ENCODE measurements at places on chromosomes 2 and 18.

DNA sequence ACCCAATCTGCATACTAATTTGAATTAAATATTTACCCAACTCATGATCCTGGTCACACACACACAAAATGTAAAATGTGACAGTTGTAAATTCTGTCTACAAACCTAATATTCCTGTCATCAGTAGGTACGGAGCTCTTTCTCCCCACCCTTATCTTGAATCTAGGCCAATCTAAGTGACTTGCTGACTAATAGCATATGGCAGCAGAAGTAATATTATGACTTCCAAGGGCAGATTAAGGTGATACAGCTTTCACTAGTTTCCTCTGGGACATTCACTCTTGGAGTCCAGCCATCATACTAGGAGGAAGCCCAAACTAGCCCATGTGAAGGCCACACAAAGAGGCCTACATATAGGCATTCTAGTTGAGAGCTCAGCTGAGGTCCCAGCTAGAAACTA lies 89.4 kb downstream of the TMEM131 start:
- DNase-seq = no peak

DNA sequence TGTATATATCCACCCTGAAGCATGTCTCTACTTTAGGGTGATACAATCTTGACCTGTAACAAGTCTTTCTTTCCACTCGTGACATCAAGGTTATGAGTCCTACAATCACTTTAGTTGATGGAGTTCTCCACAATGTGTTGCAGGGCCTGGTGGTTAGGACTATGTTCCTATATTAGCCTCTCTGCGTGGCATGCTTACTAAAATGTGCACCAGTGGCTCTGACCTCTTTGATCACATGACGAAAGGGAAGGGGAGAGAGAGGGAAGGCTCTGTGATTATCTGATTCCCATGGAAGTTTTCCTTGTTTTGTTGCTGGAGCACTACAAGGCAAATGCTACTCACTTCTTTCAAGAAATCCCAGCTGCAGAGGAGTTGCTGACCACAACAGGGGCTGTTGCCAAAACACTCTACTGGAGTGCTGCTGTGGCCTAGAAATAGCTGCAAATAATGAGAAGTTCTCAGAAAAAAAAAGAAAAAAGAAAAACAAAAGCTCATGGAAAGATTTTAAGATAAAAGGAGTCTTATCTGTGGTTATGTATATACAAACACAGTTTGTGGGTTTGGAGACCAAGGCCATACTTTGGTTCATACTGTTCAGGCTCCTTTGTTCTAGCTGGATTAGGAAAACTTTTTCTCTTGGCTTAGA lies 272.8 kb upstream of the MMADHC start:
- DNase-seq = no peak

GRCh38 chr2:119265693-119266066 lies 42.0 kb downstream of the STEAP3 start:
- DNase-seq = no peak

GRCh38 chr2:131056204-131056931 lies 36.9 kb downstream of the FAM168B start:
- no peak for DNase-seq

- no peak for DNase-seq
Observed at GRCh38 chr2:197241153-197241552, 69.4 kb downstream of the ANKRD44 start.

- DNase-seq = no peak
Observed at GRCh38 chr2:30412684-30413570, 34.1 kb upstream of the LCLAT1 start.

GRCh38 chr2:237577458-237577857 lies 11.1 kb downstream of the PRLH start:
- DNase-seq = no peak

GRCh38 chr2:73979021-73979420 lies 5.7 kb upstream of the TET3 start:
- DNase-seq = no peak

DNA sequence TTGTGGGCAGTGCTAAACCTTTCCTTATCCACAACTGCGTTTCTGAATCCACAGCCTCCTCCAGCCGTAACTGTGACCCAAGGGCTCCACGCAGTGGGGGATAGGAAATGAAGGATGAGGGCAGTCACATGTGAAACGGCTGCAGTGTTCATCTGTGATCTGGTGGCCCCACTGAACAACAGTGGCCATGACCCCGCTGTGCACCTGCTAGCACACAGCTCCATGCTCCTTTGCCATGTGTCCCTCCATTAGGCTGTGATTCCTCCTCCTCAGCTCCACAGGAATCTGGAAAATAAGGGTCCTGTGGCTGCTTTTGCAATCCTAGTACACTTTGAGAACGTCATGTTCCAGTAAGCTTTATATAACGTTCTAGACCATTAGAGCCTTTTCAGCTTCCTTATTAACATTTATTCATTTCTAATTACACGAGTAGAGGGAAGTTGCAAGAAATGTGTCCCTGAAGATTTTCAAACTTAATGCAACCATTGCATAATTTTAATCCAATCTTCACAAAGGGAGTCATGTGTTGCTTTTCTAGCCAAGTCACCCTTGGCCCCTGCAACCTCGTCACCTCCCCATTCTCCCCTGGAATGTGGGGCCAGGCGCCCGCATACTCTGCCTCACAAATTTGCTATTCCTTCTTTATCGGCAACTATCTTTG lies 7.1 kb upstream of the NAPG start:
- no peak for DNase-seq

DNA sequence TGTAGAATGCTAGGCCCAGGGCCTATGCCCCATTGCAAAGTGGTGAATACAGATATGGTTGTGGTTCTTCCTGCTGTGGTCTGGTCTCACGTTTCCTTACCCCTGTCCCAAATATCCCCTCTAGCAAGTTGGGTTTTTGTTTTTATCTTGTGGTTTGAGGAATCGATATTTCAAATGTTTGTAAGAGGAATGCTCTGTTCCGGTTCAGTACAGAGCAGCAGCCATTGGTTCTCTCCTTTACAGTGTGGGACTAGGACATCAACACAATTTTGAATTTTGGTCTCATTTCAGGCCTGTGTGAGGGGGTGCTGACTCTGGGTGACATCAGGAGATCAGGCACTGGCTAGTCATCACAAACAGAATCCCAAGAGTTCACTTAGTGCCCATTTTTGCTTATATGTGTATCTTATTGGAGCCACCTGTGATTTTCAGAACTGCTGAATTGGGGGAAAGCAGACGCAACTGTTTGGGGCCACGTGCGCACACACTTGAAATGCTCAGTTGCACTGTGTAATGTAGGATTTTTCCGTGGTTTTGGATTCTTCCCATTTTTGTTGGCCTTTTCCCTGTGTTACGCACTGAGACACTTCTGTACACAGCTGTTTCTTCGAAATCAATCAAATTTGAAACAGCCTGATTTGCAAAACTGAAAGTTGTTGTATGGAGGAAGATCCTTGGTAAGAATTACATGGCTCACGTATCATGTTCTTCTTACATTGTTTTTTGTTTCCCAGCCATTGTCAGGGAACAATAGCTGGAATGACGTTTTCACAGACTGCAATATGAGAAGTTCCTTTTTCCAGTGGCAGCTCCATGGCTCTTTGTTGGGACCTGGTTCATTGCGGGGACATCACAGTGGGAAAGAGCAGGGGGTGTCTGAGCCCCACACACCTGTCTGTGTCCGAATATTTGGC lies 8.6 kb downstream of the SH3BP4 start:
- no peak for DNase-seq

DNA sequence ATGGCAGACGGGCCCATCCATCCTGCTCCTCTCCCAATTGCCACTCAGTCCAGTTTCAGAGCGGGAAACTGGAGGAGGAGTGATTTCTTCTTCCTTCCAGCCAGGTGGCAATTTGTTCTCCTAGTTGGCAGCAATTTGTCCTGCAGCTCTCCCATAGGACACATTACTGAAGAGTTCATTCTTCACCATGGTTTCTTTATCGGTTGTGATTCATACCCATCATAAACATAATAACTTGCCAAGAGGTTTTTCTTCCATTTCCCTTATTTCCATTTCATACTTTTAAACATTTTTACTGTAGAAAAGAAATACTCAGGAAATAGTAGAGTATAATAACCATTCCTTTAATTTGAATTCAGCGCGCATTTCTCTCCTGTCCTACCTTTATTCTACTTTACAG lies 377.9 kb upstream of the RAB12 start:
- DNase-seq = no peak

DNA sequence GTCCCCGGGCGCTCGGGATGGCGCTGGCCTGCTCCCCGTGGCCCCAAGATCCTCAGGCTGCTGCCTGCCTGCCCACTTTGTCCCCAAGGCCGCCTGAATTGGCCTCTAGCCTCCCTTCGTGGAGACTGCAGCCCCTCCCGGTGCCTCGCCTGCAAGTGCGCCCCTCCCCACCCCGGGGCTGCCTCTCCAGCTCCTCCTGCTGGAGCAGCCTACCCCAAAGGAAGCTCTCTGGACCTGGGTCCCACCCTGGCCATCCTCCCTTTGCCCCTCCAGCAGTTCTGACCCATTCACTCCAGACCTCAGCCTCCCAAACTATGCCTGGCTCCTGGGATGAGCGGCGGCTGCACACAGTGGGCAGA lies 6.2 kb downstream of the ESPNL start:
- DNase-seq = no peak

- no peak for DNase-seq
Observed at GRCh38 chr2:105797298-105797819, 52.6 kb downstream of the NCK2 start.

DNA sequence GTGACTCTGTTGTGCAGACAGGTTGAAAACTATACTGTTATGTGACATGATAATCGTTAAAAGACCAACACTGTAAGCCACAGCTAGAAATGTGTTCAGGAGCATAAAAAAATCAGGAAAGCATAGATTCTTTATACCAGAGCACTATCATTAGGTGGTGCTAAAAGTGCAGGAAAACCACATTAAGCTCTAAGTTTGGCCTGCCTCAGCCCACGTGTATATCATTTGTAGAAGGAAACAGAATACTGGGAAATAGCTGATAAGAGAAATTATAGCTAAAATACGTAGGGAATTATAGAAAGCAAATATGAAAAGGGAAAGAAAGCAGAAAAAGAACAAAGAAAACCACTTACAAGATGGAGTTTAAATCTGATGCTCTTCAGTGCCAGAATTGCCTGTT lies 26.5 kb upstream of the C2orf74 start:
- DNase-seq = no peak

- DNase-seq = no peak
Observed at GRCh38 chr18:48475635-48476549, 62.9 kb upstream of the CTIF start.

- no peak for DNase-seq
Observed at GRCh38 chr2:112093216-112093615, 38.1 kb downstream of the TMEM87B start.

- no peak for DNase-seq
Observed at GRCh38 chr2:202035089-202035940, 1.7 kb downstream of the FZD7 start.

DNA sequence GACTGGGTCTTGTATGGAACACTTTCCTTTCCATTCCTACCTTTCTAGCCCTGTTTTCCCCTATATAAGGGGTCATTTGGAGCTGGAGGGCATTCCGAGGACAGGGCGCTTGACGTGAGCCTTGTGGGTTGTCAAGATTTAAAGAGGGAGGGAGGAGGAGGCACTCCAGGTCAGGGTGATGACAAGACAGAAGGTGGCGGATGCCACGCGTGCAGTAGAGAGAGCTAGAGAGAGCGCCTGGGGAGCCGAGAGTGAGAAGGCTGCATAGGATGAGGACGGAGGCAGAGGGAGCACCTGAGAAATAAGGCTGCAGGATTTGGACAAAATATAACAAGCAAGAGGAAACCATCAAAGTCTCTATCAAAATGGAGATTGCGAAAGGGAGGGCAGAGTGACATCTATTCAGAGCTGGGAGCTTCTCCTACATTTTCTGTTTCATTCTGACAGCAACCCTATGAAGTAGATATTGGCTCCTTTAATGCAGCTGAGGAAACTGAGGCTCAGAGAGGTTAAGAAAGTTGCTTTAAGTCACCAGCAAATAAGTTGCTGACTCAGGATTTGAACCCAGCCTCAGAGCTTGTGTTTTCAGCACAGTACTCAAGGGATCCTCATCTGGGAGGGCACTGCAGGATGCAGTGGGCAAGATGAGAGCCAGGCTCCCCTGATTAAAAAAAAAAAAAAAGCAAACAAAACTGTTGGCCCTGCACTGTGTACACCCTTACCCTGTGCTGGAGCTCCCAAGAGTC lies 124.2 kb downstream of the MRO start:
- no peak for DNase-seq

DNA sequence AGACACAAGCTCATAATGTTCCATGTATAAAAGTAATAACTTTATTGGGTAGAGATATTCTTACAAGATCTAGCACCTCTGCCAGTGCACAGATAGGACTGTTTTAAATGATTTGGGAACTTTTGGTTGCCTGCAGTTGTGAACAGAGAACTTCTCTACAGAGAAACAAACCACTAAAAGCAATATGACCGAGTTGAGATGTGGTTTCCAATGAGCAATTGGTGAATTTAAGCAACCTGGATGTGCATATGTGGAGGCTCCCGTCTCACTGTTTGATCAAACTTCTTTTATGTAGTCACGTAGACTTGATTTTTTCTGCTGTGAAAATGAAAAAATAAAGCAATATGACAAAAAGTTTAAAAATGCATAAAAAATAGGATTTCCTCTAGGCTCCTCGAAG lies 7.8 kb downstream of the SOX11 start:
- DNase-seq = no peak

DNA sequence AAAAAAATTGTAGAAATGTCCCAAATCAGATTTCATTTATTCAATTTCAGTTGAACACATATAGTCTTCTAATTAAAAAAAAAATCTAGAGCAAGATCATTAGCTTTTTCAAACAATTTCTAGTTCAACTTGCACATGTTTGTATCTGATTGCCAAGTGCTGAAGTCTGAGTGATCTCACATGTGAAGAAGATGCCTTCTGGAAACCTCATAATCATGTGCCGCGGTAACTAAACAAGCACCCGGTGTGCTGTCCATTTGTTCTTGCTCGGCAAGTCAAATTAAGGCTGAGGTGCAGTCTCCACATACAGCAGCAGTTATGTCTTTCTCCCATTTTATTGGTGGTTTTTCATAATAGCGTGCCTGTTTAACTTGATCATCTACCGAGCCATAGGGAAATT lies 18.7 kb downstream of the CABLES1 start:
- DNase-seq = no peak

- DNase-seq = no peak
Observed at GRCh38 chr2:217804338-217804737, 198.5 kb downstream of the TNS1 start.

GRCh38 chr2:28128281-28128950 lies 237.9 kb downstream of the BABAM2 start:
- no peak for DNase-seq
